ENCODE measurements at places on chromosomes 1 and 21. TPM values are rescaled to one million over a fixed set of nuclear protein-coding genes. Genes with fewer than 3 reads are reported as not detected.

ZNF683 gene
- total RNA-seq, result not detected

DNA sequence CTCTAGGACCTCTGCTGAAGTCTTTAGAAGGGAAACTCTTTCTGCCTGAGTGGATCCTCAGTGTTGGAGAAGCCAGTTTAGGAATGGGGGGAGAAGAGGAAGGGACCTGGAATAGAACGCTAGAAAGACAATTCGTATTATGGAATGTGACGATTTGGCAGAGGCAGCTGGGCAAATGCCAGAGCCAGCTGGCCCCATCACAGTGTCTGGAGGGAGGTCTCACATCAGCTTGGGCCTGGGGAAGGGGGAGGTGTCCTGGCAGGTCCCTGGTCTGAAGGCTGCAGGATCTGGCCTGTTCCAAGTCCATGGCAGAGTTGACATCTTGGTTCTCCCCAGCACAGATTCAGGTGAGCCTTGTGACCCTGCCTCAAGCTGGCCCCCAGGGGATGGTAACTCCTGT lies 11.3 kb downstream of the TMCC2 start:
- DNase-seq, result no peak
- no peak overlapping the region for H3K4me3 ChIP-seq
- peaks cover 19% of the 10 kb centered on the region for H3K27me3 ChIP-seq
- H3K4me1 ChIP-seq, result peaks cover 29% of the 10 kb centered on the region
- H3K27ac ChIP-seq, result peak overlapping the region; percentile 90

TEKT2 gene
- not detected for total RNA-seq

PRR9 gene
- total RNA-seq, result not detected

CFHR2 gene
- not detected for total RNA-seq

LRRC71 gene
- total RNA-seq, result not detected

- H3K27ac ChIP-seq, result no peak overlapping the region
- no peak overlapping the region for H3K4me3 ChIP-seq
- no peak for DNase-seq
- no peaks in the 10 kb centered on the region for H3K36me3 ChIP-seq
- H3K27me3 ChIP-seq, result peaks cover 6% of the 10 kb centered on the region
- H3K4me1 ChIP-seq, result no peaks in the 10 kb centered on the region
Measured at GRCh38 chr1:239868058-239868832, 223.4 kb upstream of the FMN2 start.

GRCh38 chr21:42570841-42571387 lies 57.3 kb downstream of the SLC37A1 start:
- DNase-seq, result no peak
- no peak overlapping the region for H3K27ac ChIP-seq
- no peaks in the 10 kb centered on the region for H3K4me1 ChIP-seq
- peaks cover 16% of the 10 kb centered on the region for H3K36me3 ChIP-seq
- no peaks in the 10 kb centered on the region for H3K27me3 ChIP-seq
- no peak overlapping the region for H3K4me3 ChIP-seq

DNA sequence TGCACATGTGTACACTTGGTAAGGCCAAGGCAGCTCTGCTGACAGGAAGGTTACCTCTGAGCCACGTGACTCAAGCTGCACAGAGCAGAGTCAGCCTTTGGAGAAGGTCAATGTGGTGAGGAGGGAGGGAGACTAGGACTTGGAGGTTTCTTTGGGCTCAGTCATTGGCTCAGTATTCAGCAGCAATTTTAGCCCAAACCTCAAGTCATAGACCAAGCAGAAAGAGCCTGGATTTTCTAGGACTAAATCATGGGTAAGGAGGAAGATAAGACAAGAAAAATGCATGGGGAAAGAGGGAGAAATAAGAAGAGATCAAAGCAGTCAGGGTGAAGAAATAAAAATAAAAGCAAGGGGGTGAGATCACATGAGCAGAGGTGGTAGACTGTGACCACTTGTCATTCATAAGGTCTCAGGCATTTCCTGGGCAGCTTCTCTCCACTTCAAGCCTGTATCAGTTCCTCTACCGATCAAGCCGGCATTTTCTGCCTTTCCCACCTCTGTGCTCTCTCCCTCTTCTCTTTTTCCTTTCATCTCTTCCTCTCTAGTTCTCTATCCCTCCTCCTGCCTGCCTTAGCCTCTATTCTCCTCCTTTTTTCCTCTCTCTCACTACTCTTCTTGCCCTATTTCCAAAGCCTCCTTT lies 51.7 kb upstream of the DUSP10 start:
- H3K36me3 ChIP-seq, result peaks cover 5% of the 10 kb centered on the region
- H3K27ac ChIP-seq, result peak overlapping the region; percentile 96
- peaks cover 37% of the 10 kb centered on the region for H3K4me1 ChIP-seq
- H3K27me3 ChIP-seq, result no peaks in the 10 kb centered on the region

DNA sequence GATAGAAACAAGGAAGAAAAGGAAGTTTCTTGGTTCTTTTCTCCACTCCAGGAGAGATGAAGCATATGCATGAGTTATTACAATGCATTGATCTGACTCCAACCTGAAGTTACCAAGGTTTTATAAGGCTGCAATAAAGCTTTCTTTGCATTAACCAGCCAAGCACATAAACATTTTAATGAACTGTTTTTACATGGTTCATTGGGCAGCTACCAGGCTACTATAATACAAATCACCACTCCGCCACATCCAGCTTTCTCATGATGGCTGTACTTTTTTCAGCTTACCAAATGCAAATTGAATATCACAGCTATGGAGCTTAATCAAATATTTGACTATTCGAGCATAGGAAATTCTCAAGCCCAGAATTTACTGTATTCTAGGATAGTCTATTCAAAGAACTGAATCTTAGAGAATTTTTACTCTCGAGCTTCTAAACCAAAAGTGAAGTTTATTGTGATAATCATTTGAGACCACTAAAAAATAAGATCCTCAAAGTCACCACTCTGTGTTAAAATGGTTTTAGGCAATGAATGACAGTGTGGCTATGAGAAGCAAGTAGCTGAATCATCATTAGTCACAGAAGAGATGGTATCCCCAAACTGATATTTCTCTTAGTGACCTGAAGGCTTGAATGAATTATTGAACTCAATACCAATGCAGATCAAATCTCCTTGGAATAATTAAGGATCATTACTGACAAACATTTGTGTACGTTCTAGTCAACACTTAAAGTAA lies 58.6 kb upstream of the ZNF281 start:
- H3K36me3 ChIP-seq, result peaks cover 7% of the 10 kb centered on the region
- H3K4me3 ChIP-seq, result no peak overlapping the region
- peaks cover 13% of the 10 kb centered on the region for H3K4me1 ChIP-seq
- DNase-seq, result no peak

DNA sequence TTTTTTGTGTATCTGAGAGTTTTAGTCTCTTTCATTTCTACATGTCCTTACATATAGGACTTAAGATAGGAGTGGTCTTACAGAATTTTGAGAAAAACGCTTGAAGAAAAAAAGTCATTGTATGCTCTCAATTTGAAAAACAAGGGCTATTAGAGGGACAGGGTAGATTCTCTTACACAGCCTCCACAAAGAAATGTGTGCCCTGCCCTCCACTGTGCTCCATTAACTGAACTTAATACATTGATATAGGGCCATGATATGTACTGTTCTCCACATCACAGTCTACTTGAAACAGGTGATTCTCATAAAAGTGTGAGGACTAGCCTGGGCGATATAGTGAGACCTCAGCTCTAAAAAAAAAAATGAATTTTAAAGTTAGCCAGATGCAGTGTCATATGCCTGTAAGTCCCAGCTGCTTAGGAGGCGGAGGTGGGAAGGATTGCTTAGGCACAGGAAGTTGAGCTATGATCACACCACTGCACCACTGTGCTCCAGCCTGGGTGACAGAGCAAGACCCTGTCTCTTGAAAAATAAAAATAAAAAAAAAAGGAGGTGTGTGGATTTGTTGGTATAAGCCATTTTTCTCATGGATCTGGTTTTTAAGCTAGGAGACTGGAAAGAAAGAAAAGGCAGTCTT lies 77.0 kb downstream of the HMCN1 start:
- no peak overlapping the region for H3K4me3 ChIP-seq
- DNase-seq, result no peak

DNA sequence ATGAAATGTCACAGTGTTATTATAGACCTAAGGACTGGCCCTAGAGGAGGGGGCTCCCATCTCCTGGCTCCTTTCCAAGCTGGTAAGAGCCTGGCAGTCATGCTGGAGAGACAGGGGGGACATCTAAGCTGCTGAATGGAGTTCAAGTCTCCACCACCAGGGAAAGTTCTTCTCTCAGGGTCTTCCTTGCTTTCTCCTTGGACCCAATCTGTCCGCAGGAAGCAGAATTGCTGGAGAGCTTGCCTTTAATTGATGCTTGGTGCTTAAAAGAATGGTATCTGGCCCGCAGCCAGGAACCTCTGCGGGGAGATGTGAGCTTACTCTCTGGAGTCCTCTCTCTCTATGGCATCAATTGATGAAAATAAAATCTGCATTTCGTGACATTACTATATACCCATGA lies 25.1 kb downstream of the IRF2BP2 start:
- H3K4me3 ChIP-seq, result no peak overlapping the region
- H3K27me3 ChIP-seq, result peaks cover 10% of the 10 kb centered on the region

OR6Y1 gene
- not detected for total RNA-seq

- H3K4me3 ChIP-seq, result peak overlapping the region; percentile 89
- peak; percentile 84 for DNase-seq
- H3K27ac ChIP-seq, result peak overlapping the region; percentile 96
- H3K27me3 ChIP-seq, result no peaks in the 10 kb centered on the region
Measured at GRCh38 chr1:12620488-12620865, 2.5 kb upstream of the DHRS3 start.

GRCh38 chr1:243413431-243414151 lies 157.8 kb downstream of the SDCCAG8 start:
- peaks cover 10% of the 10 kb centered on the region for H3K4me1 ChIP-seq
- H3K36me3 ChIP-seq, result no peaks in the 10 kb centered on the region
- DNase-seq, result no peak
- no peaks in the 10 kb centered on the region for H3K27me3 ChIP-seq
- no peak overlapping the region for H3K27ac ChIP-seq

CCDC27 gene
- not detected for total RNA-seq

DNA sequence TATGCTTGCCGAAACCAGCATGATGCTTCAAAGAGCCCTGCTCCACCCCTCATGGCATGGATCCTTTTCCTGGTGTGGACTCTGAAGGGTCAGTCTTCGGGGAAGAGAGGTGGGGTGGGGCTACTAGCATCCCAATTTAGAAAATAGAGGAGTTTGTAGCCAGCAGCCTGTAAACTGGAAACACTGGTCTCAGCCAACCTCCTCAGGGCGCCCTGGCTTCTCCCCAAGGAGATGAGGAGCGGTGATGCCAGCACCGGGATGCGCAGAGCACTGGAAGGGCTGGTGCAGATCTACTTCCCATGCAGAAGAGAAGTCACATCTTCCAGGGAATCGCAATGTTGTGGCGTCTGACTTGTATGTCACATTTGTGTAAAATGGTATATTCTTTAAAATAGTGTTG lies 6.4 kb upstream of the IKBKE start:
- H3K36me3 ChIP-seq, result peaks cover 6% of the 10 kb centered on the region
- H3K27ac ChIP-seq, result peak overlapping the region; percentile 3
- peaks cover 12% of the 10 kb centered on the region for H3K27me3 ChIP-seq
- no peak for DNase-seq

DNA sequence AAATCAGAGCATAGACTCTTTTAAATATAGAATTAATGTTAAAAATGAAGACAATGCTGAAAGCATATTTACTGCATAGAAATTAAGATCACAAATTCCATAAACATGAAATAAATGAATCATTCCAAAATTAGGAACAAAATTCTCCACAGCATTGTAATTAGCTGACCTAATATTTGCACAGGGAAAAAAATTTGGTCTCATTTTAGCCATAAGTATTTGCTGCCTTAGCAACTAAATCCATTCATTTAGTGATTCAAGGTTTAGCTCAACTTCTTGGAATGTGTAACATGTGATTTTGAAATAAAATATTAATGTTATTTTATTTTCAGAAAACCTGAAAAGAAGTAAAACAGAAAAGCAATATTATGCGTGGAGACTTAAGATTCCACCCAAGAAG lies 25.5 kb downstream of the ADAMTS5 start:
- no peaks in the 10 kb centered on the region for H3K4me1 ChIP-seq
- H3K4me3 ChIP-seq, result no peak overlapping the region
- peaks cover 3% of the 10 kb centered on the region for H3K27me3 ChIP-seq
- H3K27ac ChIP-seq, result no peak overlapping the region

- H3K36me3 ChIP-seq, result no peaks in the 10 kb centered on the region
- DNase-seq, result no peak
- no peak overlapping the region for H3K27ac ChIP-seq
- peaks cover 24% of the 10 kb centered on the region for H3K27me3 ChIP-seq
- H3K4me3 ChIP-seq, result no peak overlapping the region
Measured at GRCh38 chr1:232459087-232459486, 170.8 kb downstream of the SIPA1L2 start.

SIK1 gene
- 16.0 TPM for total RNA-seq

DUSP23 gene
- total RNA-seq, result 14.4 TPM

- H3K4me1 ChIP-seq, result peaks cover 54% of the 10 kb centered on the region
- H3K27me3 ChIP-seq, result no peaks in the 10 kb centered on the region
- no peak overlapping the region for H3K4me3 ChIP-seq
Measured at GRCh38 chr1:230215031-230215430, 148.0 kb downstream of the GALNT2 start.

GRCh38 chr1:154878371-154879037 lies 8.4 kb upstream of the KCNN3 start:
- no peak overlapping the region for H3K4me3 ChIP-seq
- H3K36me3 ChIP-seq, result no peaks in the 10 kb centered on the region
- H3K27me3 ChIP-seq, result peaks cover 9% of the 10 kb centered on the region
- no peak overlapping the region for H3K27ac ChIP-seq

DNA sequence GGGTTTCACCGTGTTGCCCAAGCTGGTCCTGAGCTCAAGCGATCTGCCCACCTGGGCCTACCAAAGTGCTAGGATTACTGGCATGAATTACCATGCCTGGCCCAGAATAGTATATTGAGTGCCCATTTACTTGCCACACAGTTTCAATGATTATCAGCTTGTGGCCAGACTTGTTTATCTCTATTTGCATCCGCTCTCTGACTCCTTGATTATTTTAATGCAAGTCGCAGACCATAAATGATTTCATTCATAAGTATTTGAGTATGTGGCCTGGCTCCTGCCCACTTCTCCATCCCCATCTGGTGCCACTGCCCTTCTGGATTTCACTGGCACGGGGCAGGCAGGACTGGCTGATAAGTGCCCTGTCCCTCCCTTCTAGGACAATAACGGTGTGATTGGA lies 18.2 kb upstream of the TRNAU1AP start:
- DNase-seq, result no peak
- no peak overlapping the region for H3K27ac ChIP-seq
- H3K4me1 ChIP-seq, result no peaks in the 10 kb centered on the region
- H3K36me3 ChIP-seq, result peaks cover 11% of the 10 kb centered on the region
- no peaks in the 10 kb centered on the region for H3K27me3 ChIP-seq

All from natural killer cell treated with Interleukin-12 subunit alpha and Interleukin-12 subunit beta and Interleukin-15 and Interleukin-18, amount 100 ng/mL, for 72 hours (primary cell).